ENCODE measurements at places on chromosomes 7 and 10. TPM values are rescaled to one million over a fixed set of nuclear protein-coding genes. Genes with fewer than 3 reads are reported as not detected.

DNA sequence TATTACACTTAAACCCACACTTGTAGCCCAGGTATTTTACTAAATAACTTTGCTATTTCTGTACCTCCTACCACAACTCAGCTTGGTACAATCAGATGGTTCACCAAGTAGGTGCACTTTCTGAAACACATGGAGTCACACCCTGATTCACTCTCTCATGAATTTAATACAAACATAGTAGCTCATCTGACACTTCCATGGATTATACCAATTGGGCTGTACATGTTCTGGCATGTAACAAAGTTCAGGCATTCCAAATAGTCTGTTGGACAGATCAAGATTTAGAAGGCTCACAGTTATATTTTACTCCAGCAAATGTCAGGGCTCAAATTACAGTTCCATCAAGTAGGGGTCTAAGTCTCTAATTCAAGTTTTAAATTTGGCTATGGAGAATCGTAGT lies 62.2 kb upstream of the RNF148 start:
- no peak for DNase-seq

NPSR1 gene
- not detected for total RNA-seq

DTX2 gene
- total RNA-seq: 78.3 TPM

DNA sequence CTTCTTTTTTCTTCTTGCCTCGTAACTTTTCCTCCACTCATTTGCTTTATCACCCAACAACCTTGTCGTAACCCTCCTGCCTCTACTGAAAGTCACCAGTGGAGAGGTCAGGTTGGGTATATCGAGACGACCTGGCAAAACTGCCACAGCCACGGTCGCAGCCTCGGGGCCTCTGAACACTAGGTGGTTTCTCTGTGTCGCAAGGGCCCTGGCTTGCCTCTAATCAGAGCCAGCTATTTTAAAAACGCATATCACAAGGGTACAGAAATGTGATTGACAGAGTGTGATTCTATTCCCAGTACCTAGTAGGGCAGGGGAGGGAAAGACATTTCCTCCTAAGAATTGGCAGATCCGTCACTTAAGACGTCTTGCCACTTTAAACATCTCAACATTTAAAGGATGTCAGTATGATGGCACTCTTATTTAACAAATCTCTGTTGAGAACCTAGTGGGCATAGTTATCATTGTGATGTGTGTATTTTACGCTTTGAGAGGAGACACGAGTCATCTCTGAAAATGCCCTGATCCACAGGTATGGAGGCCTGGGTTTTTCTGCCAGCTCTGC lies 197.5 kb downstream of the ARHGAP21 start:
- no peak for DNase-seq

DNA sequence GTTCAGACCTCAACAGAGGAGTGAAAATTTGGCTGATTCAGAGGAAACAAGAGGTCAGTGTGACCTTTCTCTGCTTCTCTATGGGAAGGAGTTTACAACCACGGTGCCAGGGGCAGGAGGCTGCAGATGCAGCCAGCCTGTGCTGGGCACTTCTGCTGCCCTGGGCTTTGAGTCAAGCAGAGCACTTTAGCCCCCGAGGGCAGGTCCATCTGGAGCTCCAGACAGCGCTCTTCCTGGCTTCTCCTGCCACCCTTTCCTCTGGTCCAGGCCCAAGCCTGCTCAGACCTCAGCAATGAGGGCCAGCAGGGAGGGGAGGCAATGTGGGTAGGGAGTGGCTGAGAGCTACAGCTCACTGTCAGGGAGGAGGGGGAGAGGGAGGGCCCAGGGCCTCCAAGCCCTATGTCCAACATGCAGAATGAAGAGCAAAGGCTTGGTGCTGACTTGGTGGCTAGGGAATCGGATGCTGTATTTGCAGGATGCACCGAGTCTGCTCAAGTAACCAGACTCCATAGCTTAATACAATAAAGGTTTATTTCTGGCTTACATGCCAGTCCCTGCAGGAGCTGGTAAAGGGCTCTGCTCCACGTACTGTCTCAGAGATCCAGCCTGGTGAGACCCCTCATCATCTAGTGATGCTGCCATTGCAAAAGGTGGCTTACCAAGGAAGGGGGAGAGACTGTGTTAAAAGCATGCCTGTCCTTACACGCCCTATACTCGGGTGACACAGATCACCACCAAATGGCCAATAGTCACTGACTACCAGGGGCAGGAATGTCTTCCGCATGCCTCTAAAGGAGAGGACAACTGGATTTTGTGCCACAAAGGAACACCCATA lies 481.6 kb downstream of the RPS24 start:
- DNase-seq: peak; percentile 67
